Activated B cell treated with CpG ODN at 0.5 μM for 24 hours (primary cell): ENCODE measurements at places on chromosomes 12 and 14. TPM values are rescaled to one million over a fixed set of nuclear protein-coding genes. Genes with fewer than 3 reads are reported as not detected.

- H3K36me3 ChIP-seq, result no peaks in the 10 kb centered on the region
- H3K4me3 ChIP-seq, result no peak overlapping the region
- H3K4me1 ChIP-seq, result no peaks in the 10 kb centered on the region
- H3K27ac ChIP-seq, result no peak overlapping the region
- no peaks in the 10 kb centered on the region for H3K27me3 ChIP-seq
Measured at GRCh38 chr14:85519661-85520305, 10.2 kb upstream of the FLRT2 start.

- H3K4me1 ChIP-seq, result peaks cover 13% of the 10 kb centered on the region
- H3K36me3 ChIP-seq, result no peaks in the 10 kb centered on the region
- no peak overlapping the region for H3K4me3 ChIP-seq
- peaks cover 17% of the 10 kb centered on the region for H3K27me3 ChIP-seq
- no peak for DNase-seq
- H3K27ac ChIP-seq, result no peak overlapping the region
Measured at GRCh38 chr12:49776413-49776812, 35.1 kb downstream of the TMBIM6 start.

The TESPA1 gene
- total RNA-seq, result 31.5 and 35.5 TPM in 2 replicates

The PLBD1 gene
- 0.33 and 0.56 TPM in 2 replicates for total RNA-seq

The KRT4 gene
- total RNA-seq, result not detected in 2 replicates

GRCh38 chr12:71865757-71866536, 26.4 kb downstream of the TBC1D15 start:
- H3K27me3 ChIP-seq, result no peaks in the 10 kb centered on the region
- H3K27ac ChIP-seq, result no peak overlapping the region
- peaks cover 30% of the 10 kb centered on the region for H3K36me3 ChIP-seq
- no peak overlapping the region for H3K4me3 ChIP-seq
- peaks cover 57% of the 10 kb centered on the region for H3K4me1 ChIP-seq

The PLEKHG7 gene
- total RNA-seq, result 3.4 and 4.1 TPM in 2 replicates

The AMDHD1 gene
- total RNA-seq, result 0.61 and 1.2 TPM in 2 replicates

GRCh38 chr12:3257411-3257810, 180.2 kb downstream of the TSPAN9 start:
- H3K36me3 ChIP-seq, result no peaks in the 10 kb centered on the region
- H3K27ac ChIP-seq, result no peak overlapping the region
- no peaks in the 10 kb centered on the region for H3K4me1 ChIP-seq
- H3K4me3 ChIP-seq, result no peak overlapping the region
- H3K27me3 ChIP-seq, result no peaks in the 10 kb centered on the region

DNA sequence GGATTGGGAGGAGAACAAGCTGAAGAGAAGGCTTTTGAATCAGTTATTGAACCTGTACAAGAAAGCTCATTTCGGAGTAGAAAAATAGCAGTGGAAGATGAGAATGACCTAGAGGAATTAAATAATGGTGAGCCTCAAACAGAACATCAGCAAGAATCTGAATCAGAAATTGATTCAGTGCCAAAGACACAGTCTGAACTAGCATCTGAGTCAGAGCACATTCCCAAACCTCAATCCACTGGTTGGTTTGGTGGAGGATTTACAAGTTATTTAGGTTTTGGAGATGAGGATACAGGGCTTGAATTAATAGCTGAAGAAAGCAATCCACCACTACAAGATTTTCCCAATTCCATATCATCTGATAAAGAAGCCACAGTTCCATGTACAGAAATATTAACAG, 13.5 kb downstream of the MIA2 start:
- H3K4me1 ChIP-seq, result no peaks in the 10 kb centered on the region
- DNase-seq, result no peak
- H3K4me3 ChIP-seq, result no peak overlapping the region
- no peak overlapping the region for H3K27ac ChIP-seq

GRCh38 chr14:55074662-55075061, 23.2 kb downstream of the MAPK1IP1L start:
- H3K27me3 ChIP-seq, result no peaks in the 10 kb centered on the region
- H3K4me3 ChIP-seq, result peak overlapping the region; percentile 69
- H3K4me1 ChIP-seq, result peaks cover 65% of the 10 kb centered on the region
- peak overlapping the region; percentile 98 for H3K27ac ChIP-seq
- H3K36me3 ChIP-seq, result no peaks in the 10 kb centered on the region

DNA sequence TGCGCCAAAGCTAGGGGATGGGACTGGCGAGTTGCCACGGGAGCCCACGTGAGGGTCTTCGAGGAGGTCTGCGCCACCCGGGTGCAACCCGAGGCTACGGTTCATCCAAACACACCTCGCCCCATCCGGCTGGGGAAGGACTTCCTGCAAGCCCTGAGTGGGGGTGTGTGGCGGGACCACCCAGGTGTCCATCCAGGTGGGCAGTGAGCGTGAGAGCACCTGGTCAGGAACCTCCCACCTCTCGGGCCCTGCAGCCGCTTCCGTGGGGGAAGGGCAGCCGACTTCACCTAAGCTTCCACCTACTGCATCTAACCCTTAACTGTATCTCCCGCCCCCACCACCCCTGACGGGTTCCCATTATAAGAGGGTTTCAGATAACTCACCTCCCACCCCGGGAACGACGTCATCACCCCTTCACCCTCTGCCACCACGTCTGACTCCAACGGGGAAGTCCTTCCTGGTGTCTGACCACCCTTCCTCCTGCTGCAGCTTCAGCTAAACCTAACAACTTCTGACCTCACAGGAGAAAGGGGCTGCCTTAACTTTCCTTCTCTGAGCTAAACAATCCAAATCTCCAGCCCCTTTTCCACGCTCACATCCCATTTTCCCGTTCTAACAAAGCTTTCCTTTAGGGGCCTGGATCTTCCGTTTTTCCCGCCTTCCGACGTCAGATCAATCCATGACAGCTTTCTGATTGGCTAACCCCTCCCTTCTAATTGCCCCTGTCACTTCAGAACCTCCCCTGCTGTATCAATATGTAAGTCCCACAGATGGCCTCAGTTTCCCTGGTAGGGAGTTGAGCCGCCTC, 27.4 kb upstream of the SMUG1 start:
- peak overlapping the region; percentile 70 for H3K27ac ChIP-seq
- H3K27me3 ChIP-seq, result no peaks in the 10 kb centered on the region
- peaks cover 45% of the 10 kb centered on the region for H3K4me1 ChIP-seq
- no peaks in the 10 kb centered on the region for H3K36me3 ChIP-seq

The LMNTD1 gene
- total RNA-seq, result not detected in 2 replicates

GRCh38 chr12:87828382-87828973, 200.7 kb downstream of the C12orf50 start:
- H3K27me3 ChIP-seq, result no peaks in the 10 kb centered on the region
- no peak overlapping the region for H3K27ac ChIP-seq
- H3K4me1 ChIP-seq, result no peaks in the 10 kb centered on the region
- no peak for DNase-seq
- no peak overlapping the region for H3K4me3 ChIP-seq
- H3K36me3 ChIP-seq, result no peaks in the 10 kb centered on the region

The RTL1 gene
- total RNA-seq, result not detected in 2 replicates

The B4GALNT3 gene
- 0.17 TPM in 1 of 2 replicates, not detected in the other for total RNA-seq

GRCh38 chr14:39488600-39488999, 56.4 kb upstream of the FBXO33 start:
- H3K27me3 ChIP-seq, result no peaks in the 10 kb centered on the region
- no peak overlapping the region for H3K27ac ChIP-seq
- H3K4me3 ChIP-seq, result no peak overlapping the region
- DNase-seq, result no peak
- no peaks in the 10 kb centered on the region for H3K4me1 ChIP-seq
- H3K36me3 ChIP-seq, result no peaks in the 10 kb centered on the region

DNA sequence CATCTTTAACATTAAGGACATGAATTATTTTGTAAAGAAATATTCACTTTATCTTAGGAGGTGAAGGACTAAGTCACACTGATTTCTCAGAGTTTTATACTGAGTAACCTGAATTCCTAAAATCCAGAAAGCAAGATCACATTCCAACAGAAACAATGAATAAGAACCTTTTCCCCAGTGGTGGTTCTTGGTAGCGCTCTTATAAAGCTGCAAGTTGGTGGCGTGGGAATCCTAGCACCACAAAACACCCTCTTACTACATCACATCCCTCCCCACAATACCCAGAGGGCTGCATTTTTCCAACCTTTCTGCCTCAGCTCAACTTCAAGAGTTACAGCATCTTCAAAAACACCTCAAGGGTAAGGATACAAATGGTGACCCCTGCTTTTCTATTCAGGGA, 44.0 kb upstream of the SMUG1 start:
- no peak overlapping the region for H3K27ac ChIP-seq

The TOMM20L gene
- 0.37 TPM in 1 of 2 replicates, not detected in the other for total RNA-seq

GRCh38 chr14:69666690-69667211, 55.4 kb downstream of the SUSD6 start:
- H3K4me1 ChIP-seq, result peaks cover 98% of the 10 kb centered on the region
- H3K4me3 ChIP-seq, result peak overlapping the region; percentile 62
- H3K27ac ChIP-seq, result peak overlapping the region; percentile 84
- H3K36me3 ChIP-seq, result peaks cover 39% of the 10 kb centered on the region
- DNase-seq, result no peak
- H3K27me3 ChIP-seq, result no peaks in the 10 kb centered on the region

The WSB2 gene
- total RNA-seq, result 28.4 and 29.2 TPM in 2 replicates

DNA sequence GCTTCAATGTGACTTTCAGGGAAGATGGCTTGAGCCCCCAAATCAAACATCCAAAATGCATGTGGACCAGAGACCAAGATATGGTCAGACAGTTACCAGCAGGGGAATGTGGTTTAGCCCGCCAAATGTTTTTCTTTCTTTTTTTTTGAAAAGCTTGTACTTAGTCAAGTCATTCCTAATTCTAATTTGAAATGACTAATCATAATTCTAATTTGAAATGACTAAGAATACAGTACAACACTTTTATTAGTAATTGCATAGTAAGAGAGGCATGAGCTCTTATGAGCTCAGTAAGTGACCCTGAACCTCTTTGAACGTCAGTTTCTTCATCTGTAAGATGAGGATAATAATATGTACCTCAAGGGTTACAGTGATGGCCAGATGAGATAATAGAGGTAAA, 72.4 kb downstream of the HECTD4 start:
- no peak overlapping the region for H3K4me3 ChIP-seq
- DNase-seq, result no peak
- H3K36me3 ChIP-seq, result peaks cover 66% of the 10 kb centered on the region
- no peaks in the 10 kb centered on the region for H3K27me3 ChIP-seq
- H3K27ac ChIP-seq, result no peak overlapping the region

The TBC1D30 gene
- total RNA-seq, result 0.13 and 0.32 TPM in 2 replicates

GRCh38 chr12:110312581-110313360, 31.7 kb downstream of the ATP2A2 start:
- peaks cover 19% of the 10 kb centered on the region for H3K4me1 ChIP-seq
- H3K36me3 ChIP-seq, result peaks cover 46% of the 10 kb centered on the region
- no peak for DNase-seq
- no peak overlapping the region for H3K4me3 ChIP-seq

DNA sequence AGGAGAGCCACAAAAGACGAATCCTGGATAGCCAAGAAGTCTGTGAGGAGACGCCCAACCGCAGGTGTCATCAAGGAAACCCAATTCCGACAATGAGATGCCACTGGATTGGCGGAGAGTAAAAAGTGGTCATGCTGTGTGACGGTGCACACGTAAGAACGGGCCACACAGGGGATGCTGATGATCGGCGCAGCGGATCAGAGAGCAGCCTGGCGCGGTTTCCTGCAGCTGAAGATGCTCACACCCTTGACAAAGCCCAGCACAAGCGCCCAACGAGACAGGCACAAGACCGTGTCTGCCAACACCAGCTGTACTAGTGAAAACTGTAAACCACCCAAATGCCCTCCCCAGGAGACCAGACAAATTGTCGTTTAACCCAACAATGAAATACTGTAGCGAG, 55.8 kb downstream of the CCDC85C start:
- H3K27me3 ChIP-seq, result peaks cover 4% of the 10 kb centered on the region
- no peak overlapping the region for H3K4me3 ChIP-seq
- no peak overlapping the region for H3K27ac ChIP-seq
- no peaks in the 10 kb centered on the region for H3K36me3 ChIP-seq

GRCh38 chr14:32514236-32514635, 185.1 kb downstream of the AKAP6 start:
- DNase-seq, result no peak
- no peaks in the 10 kb centered on the region for H3K36me3 ChIP-seq
- H3K27ac ChIP-seq, result no peak overlapping the region
- peaks cover 19% of the 10 kb centered on the region for H3K27me3 ChIP-seq
- no peaks in the 10 kb centered on the region for H3K4me1 ChIP-seq

The SIX1 gene
- not detected in 2 replicates for total RNA-seq

- no peaks in the 10 kb centered on the region for H3K27me3 ChIP-seq
- peaks cover 12% of the 10 kb centered on the region for H3K36me3 ChIP-seq
- peaks cover 59% of the 10 kb centered on the region for H3K4me1 ChIP-seq
- peak overlapping the region; percentile 68 for H3K4me3 ChIP-seq
- peak overlapping the region; percentile 90 for H3K27ac ChIP-seq
Measured at GRCh38 chr14:70780396-70781075, 28.8 kb downstream of the MAP3K9 start.

- DNase-seq, result no peak
- H3K36me3 ChIP-seq, result peaks cover 1% of the 10 kb centered on the region
- H3K27me3 ChIP-seq, result no peaks in the 10 kb centered on the region
- H3K4me1 ChIP-seq, result no peaks in the 10 kb centered on the region
- no peak overlapping the region for H3K27ac ChIP-seq
Measured at GRCh38 chr14:66596241-66596985, 88.5 kb downstream of the GPHN start.

GRCh38 chr12:12456637-12457036, 99.8 kb downstream of the BORCS5 start:
- DNase-seq, result no peak
- no peak overlapping the region for H3K4me3 ChIP-seq
- peaks cover 7% of the 10 kb centered on the region for H3K36me3 ChIP-seq
- no peaks in the 10 kb centered on the region for H3K4me1 ChIP-seq
